ENCODE measurements at places on chromosomes 2 and 18.

DNA sequence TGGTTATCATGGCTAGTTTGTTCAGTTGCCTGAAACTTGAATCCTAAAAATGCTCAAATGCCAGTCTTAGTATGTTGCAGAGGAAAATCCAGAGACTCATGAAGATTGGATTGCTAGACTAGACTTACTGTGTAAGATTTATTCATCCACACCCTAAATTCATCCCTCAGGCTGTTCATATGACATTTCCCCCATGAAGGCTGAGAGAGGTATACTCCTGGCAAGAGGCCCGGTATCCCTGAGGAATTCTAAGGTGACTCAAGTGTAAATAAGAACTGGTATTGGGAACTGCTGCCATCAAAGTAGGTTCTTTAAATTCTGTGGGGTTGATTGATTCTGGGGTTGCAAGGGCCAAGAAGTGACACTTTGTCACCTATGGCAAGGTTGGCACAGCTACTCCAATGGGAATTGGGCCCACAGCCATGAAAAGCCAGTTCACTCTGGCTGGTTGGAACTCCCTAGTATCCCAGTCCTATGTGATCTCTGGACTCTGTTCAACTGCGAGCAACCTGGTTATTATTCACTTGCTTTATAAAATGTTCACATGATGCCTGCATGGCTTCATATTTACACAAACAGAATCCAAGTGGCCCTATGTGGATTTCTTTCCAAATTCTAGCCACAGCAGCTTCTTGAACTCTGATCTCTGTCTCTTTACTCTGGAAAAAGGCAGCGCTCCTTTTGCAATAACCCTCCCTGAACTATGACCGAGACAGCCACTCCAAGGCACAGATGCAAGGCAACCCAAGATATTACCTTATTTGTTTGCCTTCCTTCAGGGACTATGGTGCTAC lies 429.1 kb downstream of the CBLN2 start:
- DNase-seq = no peak

DNA sequence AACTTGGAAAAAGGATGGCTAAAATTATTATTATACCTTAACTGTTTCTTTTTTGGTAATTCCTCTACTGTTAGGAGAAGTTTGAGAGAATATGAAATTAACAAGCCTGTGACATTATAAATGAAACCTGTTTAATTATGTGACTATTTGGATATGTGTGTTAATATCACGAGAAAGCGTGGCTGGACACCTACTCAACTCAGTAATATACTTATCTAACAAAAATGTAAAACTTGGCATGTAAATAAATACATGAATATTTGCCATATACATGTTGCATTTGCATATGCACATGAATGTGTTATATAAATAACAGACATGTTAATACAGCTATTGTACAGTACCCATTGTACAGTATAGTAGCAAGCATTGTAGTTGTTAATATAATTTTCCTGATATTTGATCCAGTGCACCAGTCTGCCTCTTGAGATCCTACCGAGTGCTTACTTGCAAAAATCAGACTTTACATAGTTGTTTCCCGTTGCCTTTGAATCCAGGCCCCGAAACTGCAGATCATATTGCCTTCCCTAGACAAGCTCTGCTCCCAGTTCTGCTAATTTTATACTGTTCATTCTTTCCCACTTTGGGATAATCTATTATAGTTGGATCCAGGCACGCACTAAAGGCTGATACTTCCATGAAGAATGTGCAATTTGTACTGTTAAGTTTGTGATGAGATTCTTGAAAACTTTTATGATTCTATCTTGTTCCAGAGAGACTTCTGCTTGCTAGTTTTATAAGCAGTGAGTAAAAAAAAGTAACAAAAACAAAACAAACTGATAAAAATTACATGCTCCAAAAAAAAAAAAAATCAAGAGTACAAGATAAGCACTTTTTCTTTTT lies 395.6 kb downstream of the ARHGAP15 start:
- DNase-seq = no peak

GRCh38 chr2:23241611-23242245 lies 143.3 kb upstream of the KLHL29 start:
- no peak for DNase-seq

GRCh38 chr18:65477455-65477854 lies 273.4 kb upstream of the CDH7 start:
- no peak for DNase-seq

- no peak for DNase-seq
Measured at GRCh38 chr2:129797489-129798300, 181.8 kb upstream of the RAB6C start.

- DNase-seq = no peak
Measured at GRCh38 chr2:120108749-120109148, 95.9 kb downstream of the EPB41L5 start.

GRCh38 chr2:209368914-209369313 lies 54.9 kb upstream of the MAP2 start:
- peak; percentile 62 for DNase-seq

DNA sequence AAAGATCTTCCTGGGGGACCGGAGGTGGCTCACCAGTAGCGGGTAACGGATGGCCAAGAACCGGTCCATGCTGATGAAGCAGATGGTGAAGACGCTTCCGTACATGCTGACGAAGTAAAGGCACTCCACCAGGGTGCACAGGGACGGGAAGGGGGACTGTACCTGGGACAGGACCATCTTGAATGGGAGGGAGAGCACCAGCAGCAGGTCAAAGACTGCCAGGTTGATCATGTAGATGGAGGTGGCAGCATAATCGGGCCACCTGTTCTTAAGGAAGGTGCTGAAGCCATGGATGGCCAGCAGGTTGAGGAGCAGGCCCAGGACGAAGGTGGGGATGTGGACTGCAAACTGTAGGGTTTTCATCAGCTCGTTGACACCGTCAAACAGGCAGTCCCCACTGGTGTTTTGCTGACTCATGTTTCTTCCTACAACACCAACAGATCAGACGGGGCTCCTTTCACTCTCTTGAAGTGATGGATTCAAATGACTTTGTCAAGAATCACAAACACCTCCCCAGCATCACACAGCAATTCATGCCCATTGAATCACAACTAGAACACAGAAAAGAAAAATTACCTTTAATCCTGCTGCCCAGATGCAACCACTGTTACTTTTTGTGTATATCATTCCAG lies 14.4 kb downstream of the GPR55 start:
- DNase-seq = no peak

- DNase-seq = no peak
Measured at GRCh38 chr2:235291461-235291860, 202.4 kb upstream of the AGAP1 start.

GRCh38 chr2:36667931-36668330 lies 28.6 kb upstream of the VIT start:
- no peak for DNase-seq

- DNase-seq = no peak
Measured at GRCh38 chr2:227782804-227783203, 30.8 kb upstream of the CCL20 start.

GRCh38 chr2:203585516-203585915 lies 50.4 kb upstream of the RAPH1 start:
- no peak for DNase-seq

- no peak for DNase-seq
Measured at GRCh38 chr18:36711014-36711725, 117.6 kb downstream of the TPGS2 start.

DNA sequence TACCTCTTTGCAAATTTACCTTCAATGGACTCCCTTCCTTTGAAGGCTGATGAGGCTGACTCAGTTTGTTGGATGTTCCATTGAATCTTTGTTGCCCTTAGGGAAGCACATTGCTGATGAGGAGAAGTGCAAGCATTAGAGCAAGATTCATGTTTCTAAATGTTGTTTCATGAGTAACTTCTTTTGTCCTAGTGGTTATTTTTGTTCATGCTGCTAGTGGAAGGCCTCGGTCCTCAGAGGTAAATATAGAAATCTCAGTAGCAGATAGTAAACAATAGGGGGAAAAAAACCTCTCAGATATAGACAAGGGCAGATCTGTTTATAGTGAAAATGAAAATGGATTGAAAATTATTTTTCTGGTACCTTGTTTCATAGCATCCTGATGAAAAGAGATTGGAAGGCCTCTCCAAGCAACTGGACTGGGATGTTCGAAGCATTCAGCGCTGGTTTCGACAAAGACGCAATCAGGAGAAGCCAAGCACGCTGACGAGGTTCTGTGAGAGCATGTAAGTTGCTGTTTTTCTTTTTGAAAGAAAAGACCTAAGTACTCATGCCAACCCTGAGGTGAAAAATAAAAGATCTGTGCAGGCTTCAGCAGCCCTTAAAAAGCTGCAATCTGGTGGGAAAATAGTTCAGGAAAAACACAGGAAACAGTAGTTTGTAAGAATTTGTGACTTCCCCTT lies 104.9 kb downstream of the CERS6 start:
- no peak for DNase-seq

GRCh38 chr18:29494371-29494770 lies 1317.4 kb upstream of the CDH2 start:
- no peak for DNase-seq

DNA sequence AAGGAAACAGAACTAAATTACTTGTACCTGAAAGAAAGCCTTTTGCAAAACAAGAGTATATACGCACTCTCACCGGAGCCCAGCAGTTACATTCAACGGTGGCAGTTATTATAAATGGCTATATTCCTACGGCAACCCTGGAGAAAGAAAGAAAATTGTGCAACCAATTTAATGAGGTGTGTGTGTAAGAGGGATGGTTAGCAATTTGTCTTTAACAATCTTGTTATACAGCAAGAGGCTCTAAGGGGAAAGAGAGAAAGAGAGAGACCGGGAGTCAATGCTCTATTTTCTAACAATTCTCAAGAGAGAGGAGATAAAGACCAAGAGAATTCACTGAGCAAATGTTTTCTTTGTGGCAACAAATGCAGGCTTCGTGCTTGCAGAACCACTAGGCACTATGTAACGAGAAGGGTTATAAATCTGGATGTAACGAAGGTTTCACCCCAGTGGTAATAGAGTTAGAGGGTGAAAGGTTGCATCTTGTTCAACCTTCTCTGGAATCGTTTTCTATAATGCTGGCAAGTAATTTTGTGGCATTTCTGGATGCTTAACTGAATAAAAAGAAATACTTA lies 359.1 kb upstream of the SPRED2 start:
- DNase-seq = no peak

DNA sequence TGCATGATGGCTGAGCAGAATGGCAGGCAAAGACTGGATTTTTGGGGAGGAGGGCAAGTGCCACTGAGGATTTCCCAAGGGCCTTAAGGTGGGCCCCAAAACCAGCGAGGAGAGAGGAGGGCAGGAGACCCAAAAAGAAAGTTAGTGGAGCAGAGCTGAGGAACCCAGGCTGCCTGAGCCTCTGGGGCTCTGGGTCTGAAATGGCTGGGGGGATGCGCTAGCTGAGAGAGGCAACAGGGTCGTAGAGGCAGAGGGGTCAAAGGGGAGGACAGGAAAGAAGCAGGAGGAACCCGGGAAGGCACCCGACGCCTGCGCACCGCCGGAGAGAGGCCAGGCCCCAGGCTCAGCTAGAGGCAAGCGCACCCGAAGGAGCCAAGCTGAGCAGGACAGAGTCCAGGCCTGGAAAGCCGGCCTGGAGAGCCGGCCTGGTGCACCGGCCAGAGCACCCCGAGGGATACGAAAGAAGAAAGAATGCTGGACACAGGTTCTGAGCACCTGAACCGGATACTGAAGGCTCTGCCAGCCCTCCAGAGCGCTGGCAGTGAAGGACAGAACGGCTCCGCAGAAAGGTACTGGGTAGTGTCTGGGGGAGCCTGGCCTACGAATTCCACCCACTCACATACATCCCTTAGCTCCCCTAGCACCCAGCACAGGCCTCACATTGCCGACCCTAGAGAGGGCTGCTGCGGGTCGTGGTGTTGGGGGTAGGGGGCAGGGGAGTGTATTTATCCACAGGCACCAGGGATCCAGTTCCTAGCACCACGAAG lies 39.5 kb upstream of the ATP6V1B1 start:
- no peak for DNase-seq

DNA sequence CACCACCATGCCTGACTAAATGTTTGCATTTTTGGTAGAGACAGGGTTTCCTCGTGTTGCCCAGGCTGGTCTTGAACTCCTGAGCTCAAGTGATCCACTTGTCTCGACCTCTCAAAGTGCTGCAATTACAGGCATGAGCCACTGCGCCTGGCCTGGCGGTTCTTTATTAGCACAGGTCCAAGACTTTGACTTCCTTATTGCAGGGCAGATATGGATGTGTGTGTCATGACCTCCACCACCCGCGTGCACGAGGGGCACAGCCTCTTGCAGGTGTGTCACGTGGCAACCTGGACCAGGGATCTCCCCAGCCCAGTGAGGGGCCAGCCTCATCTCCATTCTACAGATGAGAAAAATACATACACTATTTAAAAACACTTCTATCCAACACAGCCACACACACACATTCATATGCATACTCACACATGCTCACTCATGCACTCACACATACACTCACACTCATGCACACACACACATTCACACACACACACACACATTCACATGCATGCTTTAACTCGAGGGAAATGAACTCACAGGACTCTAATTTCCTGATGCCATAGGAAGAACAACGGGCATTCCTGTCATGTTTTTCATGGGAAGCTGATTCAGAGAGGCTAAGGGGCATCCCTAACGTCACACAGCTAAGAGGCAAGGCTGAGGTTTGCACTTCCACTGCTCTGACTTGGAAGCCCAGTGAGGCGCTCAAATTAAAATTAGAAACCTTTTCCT lies 38.8 kb downstream of the RRM2 start:
- DNase-seq = no peak

DNA sequence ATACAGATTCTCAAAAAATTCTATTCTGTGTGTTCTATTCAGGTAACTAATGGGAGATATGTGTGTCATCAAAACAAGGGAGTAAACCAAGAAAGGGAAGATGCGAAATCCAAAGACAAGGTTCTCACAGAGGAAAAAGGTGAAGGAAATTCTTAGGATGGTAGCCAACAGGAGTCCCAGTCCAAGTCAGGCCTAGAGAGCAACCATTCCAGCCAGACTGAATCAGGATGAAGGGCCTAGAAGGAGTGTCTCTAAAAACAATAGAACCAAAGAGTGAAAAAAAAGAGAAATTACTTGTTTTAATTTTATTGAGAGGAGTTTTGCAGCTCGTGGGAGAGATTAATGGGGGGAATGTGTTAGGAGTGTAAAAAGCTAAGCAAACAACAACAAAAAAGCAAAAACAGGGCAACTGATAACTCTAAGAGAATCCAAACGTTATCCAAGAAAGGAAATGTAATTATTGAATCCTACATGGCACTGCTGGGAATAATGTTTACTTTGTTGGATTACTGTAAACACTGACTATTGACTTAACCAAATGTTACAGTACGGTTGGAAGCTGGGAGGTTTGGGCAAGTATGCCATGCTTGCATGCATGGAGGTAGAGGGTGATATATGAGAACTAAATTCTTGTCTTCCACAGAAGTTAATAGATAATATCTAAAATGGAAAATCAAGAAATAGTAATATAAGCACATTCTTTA lies 12.3 kb downstream of the MAP3K20 start:
- no peak for DNase-seq

GRCh38 chr18:45104049-45104395 lies 423.3 kb downstream of the SETBP1 start:
- DNase-seq = no peak

DNA sequence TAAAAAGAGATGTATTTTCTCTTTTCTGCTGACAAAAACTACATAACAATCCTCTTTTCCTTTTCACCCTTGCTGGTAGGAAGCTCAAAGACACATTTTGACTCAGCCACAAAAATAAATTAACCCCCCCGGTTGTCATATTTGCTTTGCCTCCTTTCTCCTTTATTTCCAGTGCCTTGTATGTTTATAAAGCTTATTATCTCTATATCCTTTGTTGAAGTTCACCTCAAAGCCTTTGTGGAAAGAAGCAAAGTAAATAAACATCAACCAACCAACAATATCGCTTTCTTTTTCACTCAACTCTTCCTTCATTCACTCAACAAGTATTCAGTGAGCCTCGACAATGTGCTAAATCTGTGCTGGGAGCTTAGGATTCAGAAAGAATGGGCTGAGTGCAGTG lies 276.5 kb upstream of the ID2 start:
- no peak for DNase-seq

Data from DMS79 (cell line).